ENCODE measurements at places on chromosomes 5 and 9.

GRCh38 chr5:124034963-124035362 is 523.0 kb downstream of the CSNK1G3 start:
- no peak for DNase-seq

GRCh38 chr9:116088396-116088795 is 65.2 kb upstream of the PAPPA start:
- DNase-seq, result no peak

DNA sequence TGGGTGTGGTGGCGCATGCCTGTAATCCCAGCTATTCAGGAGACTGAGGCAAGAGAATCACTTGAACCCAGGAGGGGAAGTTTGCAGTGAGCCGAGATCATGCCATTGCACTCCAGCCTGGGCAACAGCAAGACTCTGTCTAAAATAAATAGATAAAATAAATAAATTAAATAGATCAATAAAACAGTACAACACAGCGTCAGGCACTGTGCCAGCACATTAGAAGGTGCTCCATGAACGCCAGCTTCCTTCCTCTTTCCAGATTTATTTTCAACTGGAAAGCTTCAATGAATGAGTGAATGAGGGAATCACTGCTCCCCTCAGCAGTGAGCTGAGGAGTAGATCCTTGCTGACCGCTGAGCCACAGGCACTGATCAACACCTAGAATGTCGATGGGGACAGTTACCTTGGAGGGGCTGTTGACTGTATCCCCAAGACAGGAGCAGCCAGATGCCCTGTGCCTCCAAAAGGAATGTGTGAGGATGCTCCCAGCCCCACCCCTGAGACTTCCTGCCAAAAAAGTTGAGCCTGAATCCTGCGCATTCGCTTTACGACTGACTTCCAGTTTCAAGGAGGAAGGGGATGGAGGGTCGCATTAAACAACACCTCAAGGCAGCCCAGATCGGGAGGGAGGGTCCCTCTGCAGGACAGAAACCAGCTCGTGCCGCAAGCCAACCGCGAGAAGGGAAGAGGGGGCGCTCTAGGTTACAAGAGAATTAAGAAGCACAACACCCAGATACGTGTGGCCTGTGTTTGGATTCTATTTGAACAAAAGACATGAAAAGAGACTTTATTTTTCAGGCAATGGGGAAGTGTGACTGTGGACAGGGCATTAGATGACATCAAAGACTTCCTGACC is 54.0 kb upstream of the CNOT6 start:
- DNase-seq, result no peak

DNA sequence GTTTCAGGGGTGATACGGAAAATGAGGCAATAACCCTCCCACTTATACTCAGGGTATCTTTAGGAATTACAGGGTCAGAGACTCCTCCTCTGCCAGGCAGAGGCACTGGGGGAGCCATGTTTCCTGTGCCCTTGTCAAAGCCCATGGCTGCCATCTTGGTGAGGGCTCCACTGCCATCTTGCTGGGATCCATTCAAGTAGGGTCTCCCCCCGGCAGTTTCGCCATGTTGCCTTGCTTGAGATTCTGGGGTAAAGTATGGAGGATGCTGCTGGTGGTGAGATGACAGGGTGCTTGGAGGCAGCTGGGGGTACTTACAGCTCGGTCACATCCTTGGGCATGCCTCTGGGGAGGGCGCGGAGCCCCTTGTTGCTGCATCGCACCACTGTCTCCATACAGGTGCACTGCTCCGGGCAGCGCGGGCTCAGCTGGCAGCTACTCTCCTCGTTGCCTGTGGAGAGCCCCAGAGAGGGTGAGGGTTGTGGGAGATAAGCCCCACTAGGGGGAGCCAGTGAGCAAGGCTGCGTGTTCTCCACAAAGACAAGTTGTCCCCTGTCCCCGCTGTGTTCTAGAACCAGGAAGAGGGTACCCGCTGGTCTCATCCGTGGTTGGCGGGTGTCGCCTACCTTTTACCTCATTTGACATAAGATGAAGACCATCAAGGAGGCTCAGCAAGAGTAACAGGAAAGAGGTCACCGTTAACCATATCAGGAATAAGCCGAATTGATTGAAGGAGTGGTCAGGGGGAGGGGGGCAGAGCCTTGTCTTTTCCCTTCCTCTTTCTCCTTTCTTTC is 169.0 kb upstream of the PANK3 start:
- no peak for DNase-seq

GRCh38 chr9:133701981-133702797 is 36.0 kb downstream of the SARDH start:
- DNase-seq, result no peak

- no peak for DNase-seq
These were observed 250.7 kb downstream of the ANXA1 start for GRCh38 chr9:73402081-73403028.

GRCh38 chr9:137149942-137150616 is 11.1 kb downstream of the GRIN1 start:
- DNase-seq, result no peak

Data from DMS 273 treated with DMSO at 0.1 percent for 48 hours (cell line).